ENCODE measurements at places on chromosomes 1 and 21. TPM values are rescaled to one million over a fixed set of nuclear protein-coding genes. Genes with fewer than 3 reads are reported as not detected.

DNA sequence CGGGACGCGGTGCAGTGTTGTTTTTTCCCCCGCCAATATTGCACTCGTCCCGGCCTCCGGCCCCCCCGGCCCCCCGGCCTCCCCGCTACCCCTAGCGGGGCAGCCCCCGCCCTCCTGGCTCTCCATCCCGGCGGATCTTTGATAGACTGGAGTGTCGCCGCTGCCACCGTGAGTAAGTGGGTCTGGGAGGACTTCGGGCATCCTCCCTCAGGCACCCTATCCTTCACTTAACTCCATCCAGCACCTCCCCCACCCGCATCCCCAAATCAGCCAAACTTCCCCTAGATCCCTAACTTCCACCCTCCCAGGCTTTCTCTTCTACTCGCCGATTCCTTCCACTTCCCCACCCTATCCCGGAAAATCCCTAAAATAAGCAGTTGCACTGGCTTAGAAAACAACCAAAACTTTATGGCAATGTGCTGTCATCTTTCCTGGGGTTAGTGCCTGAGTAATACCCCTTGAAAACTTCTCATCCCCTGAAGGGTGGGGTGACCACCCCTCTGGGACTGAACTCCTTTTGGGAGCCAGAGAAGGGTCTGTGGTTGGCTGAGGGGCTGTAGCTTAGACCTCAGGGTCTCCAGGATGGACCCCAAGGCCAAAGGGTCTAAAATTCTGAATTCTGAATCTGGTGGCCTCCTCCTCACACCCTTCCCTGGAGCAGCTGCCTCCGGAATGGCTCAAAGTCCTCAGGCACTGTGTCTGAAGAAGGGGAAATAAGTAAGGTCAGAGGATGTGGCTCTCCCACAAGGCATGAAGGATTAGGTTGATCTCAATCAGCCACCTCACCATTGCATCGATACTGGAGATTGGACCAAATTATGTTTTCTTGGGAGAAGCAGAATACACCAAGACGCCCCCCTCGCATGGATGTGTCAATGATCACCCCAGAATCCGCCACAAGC, 12.2 kb downstream of the THBS3 start:
- DNase-seq: no peak

GRCh38 chr1:74570797-74571492, 58.5 kb upstream of the LRRC53 start:
- no peak for DNase-seq

DNA sequence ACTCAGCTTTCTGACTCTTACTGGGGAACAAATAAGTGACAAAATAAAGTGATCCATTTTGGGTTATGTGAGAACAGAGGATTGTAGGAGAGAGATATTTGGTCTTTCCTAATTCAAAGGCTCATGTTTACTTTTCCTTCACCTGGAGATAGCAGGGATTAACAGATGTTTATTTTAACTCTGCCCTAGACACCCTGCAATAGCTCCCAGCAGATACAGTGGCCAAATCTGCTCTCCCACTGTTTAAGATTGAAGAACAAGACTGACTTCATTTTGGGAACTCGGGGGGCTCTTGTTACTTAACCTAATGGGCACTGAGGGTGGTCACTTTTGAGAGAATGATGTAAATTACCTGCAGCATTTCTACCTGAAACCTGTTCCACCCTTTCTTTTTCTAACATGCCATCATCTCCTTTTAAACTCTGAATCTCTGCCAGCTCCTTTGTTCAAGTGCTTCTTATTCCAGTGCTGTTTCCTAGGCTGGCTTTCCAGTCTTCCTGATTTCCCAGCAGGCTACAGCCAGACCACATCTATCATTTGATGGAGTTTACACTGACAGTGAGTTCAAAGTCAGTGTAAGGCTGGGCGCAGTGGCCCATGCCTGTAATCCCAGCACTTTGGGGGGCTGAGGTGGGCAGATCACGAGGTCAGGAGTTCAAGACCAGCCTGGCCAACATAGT, 90.0 kb downstream of the SELENOF start:
- no peak for DNase-seq

DNA sequence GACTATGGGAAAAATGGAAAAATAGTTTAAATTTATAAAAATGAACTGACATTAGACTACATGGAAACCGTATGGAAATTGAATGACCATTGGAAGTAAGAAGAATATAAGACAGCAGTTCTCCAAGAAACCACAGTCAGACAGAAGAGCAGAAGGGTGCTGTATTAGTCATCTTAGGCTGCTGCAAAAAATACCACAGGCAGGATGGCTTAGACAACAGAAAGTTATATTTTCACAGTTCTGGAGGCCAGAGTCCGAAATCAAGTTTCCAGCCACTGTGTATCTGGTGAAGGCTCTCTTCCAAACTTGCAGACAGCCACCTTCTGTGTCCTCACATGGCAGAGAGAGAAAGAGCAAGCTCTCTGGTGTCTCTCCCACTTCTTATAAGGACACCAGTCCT, 175.2 kb downstream of the DSCAM start:
- no peak for DNase-seq

DNA sequence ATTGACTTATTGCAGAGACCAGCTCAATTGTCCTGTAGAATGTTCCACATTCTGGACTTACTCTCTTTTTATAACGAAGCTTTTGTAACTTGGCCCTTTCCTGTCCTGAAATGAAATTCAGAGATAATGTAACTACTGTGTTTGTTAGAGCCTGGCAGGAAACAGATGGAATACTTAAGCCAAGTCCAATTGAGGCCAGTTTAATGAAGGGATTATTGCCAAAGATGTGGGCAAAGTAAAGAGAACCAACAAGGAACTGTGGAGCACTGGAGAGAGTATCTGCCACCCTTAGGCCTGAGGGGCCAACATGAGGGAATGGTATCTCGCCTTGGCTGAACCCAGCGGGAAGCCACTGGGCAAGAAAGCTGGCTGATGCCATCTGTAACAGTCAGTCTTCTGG, 32.9 kb downstream of the MFSD2A start:
- no peak for DNase-seq

DNA sequence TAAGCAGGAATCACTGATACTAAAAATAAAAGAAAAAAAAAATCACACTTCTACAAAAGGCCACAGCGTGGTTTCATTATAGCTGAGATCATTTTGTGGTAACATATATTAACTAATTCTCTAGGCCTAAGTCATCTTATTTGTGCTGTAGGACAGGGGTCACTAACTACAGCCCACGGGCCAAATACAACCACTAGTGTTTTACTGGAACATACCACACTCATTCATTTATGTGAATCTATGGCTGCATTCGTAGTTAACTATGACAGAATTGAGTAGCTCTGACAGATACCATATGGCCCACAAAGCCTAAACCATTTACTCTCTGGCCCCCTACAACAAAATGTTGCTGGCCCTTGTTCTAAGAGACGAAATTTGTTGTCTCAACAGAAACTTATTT, 224.4 kb downstream of the VAV3 start:
- DNase-seq: no peak

GRCh38 chr1:58431901-58432620, 114.5 kb downstream of the OMA1 start:
- no peak for DNase-seq

DNA sequence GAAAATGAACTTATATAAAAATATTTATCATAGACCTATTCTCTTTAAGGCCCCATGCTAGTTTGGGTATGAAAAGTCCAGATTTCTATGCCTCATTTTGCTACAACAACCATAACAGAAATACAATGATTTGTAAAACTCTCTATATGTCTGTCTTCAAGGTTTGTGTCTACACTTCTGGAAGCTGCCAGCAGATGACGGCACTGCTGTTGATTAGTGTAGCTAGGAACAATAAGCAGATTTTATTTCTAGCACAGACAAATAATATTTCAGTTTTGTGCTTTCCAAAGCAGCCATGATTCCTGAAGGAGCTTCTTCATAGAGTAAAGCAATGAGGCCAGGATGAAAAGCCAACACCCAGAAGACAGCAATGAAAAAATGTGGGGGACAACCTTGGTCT, 779.6 kb upstream of the ADGRL2 start:
- no peak for DNase-seq

- DNase-seq: no peak
These were observed 38.8 kb downstream of the DDR2 start for GRCh38 chr1:162670928-162671663.

GRCh38 chr1:31479811-31480210, 66.8 kb downstream of the SERINC2 start:
- no peak for DNase-seq

- no peak for DNase-seq
These were observed 76.8 kb downstream of the CD34 start for GRCh38 chr1:207833956-207834660.

DNA sequence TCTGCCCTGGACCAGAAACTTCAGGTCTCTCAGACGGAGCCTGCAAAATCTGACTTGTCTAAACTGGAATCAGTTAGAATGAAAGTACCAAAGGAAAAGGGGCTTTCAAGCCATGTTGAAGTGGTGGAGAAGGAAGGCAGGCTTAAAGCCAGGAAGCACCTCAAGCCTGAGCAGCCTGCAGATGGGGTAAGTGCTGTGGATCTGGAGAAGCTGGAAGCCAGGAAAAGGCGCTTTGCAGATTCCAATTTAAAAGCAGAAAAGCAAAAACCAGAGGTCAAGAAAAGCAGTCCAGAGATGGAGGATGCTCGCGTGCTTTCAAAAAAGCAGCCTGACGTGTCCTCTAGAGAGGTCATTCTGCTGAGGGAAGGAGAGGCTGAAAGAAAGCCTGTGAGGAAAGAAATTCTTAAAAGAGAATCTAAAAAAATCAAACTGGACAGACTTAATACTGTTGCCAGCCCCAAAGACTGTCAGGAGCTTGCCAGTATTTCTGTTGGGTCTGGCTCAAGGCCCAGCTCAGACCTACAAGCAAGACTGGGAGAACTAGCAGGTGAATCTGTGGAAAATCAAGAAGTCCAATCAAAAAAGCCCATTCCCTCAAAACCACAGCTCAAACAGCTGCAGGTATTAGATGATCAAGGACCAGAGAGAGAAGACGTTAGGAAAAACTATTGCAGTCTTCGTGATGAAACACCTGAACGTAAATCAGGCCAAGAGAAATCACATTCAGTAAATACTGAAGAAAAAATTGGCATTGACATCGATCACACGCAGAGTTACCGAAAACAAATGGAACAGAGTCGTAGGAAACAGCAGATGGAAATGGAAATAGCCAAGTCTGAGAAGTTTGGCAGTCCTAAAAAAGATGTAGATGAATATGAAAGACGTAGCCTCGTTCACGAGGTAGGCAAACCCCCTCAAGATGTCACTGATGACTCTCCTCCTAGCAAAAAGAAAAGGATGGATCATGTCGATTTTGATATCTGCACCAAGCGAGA, 46.6 kb downstream of the ZBTB17 start:
- no peak for DNase-seq

GRCh38 chr1:175192111-175192629, 406 bp downstream of the KIAA0040 start:
- no peak for DNase-seq

DNA sequence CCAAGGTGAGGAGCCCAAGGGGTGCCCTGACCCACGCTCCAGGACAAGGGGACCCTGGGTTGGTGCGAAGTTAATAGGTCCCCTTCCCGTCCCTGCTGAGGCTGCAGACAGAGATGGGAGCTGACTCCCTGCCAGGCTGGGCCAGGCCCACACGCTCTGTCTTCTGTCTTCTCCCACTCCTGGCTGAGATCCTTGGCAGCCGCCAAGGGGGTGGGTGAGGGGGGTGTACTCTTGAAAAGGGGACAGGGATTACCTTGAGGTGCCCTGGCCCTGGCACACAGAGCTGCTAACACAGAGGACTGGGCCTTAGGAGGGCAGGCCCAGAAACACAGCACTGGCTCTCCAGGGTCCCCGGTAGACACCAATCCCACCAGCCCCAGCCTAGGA, 11.0 kb upstream of the CTRC start:
- DNase-seq: no peak

GRCh38 chr1:29632806-29633615, 396.7 kb downstream of the PTPRU start:
- no peak for DNase-seq

GRCh38 chr1:207134581-207134980, 30.5 kb downstream of the C4BPA start:
- DNase-seq: no peak

DNA sequence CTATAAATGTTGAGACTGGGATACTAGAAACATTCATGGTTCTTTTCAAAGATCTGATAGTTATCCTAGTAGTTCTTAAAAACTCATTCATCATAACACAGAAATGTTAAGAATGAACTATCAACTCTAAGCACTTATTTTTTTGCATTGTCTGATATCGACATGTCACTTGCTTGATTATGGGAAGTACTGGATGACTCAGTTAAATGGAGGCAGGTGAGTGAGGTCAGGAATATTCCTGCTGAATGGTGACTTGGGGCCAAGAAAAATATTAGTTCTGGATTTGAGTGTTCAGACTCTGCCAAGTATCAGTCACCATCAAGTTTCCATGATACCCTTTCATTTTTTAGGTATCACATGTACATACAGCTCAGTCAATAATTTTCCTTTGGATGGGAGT, 63.6 kb downstream of the NEK7 start:
- no peak for DNase-seq

- DNase-seq: peak; percentile 69
These were observed 22.8 kb downstream of the LHX4 start for GRCh38 chr1:180252638-180253536.

GRCh38 chr1:9852410-9853248, 28.9 kb upstream of the CLSTN1 start:
- no peak for DNase-seq

DNA sequence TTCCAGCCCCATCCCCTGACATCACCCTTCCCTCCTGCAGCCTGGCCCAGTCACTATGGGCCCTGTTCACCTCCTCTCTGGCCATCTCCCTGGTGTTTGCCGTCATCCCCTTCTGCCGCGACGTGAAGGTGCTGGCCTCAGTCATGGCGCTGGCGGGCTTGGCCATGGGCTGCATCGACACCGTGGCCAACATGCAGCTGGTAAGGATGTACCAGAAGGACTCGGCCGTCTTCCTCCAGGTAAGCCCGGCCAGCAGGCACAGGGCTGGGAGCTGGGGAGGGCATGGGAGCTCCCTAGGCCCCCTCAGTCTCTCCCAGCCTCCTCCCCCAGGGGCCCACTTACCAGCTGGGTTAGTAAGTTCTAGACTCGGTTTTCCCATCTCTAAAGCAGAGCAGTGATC, 52.1 kb downstream of the ELK4 start:
- no peak for DNase-seq

The HTR6 gene
- total RNA-seq: 0.11 TPM

The KCNH1 gene
- 0.34 TPM for total RNA-seq

The C1orf185 gene
- not detected for total RNA-seq

The ARID1A gene
- 149 TPM for total RNA-seq

The GNAT2 gene
- not detected for total RNA-seq

The STMN1 gene
- total RNA-seq: 472 TPM

The IGSF21 gene
- total RNA-seq: not detected

The LPGAT1 gene
- total RNA-seq: 29.8 TPM

The CYP4A22 gene
- total RNA-seq: not detected

The SPRR2F gene
- 54.4 TPM for total RNA-seq

The KDF1 gene
- 12.9 TPM for total RNA-seq
